C1 segment of cervical spinal cord (tissue), 14 donors: ENCODE measurements at places on chromosomes 11 and 22.

DNA sequence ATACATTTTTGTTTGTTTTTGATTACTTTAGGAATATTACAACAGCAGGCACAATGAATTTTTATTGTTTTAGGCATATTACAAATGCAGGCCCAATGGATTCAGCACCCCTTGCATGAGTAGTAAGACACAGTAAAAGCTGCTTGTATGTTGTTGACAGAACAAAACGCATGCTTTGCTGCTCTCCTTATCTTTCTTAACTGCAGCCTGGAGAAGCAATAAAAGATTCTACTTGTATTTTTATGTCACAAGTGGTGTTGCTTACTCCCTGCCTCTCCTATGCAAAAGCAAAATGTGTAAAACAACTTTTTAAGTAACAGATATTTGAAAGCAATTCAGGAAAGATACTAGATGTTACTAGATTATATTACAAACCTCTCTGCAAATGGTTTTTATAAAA lies 73.9 kb downstream of the TRPC6 start:
- DNase-seq = no peak

- no peak for DNase-seq
Observed at GRCh38 chr22:32644252-32645100, 157.0 kb upstream of the TIMP3 start.

- DNase-seq = no peak
Observed at GRCh38 chr11:65072631-65072966, 11.2 kb downstream of the CDCA5 start.

DNA sequence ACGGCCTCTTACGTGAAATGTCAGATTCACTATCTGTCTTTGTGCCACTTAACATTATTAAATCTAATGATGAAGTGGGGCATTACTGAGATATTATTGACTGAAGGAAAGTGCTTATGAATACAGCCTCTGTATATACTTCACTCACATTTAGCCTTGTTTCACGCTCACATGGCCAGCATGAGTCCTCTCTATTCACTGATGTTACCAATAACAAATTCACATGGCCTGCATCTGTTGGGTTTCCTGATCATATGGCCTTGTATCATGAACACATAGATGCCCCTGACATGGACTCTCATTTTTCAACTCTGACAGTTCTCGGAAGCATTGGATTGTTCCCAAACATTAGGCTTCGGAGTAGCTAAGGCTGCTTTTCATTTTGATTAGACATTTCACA lies 68.3 kb upstream of the MYO18B start:
- DNase-seq = no peak

- DNase-seq = no peak
Observed at GRCh38 chr22:22387386-22387736, 121.2 kb downstream of the ZNF280B start.

GRCh38 chr11:5937868-5938602 lies 4.0 kb upstream of the OR56A3 start:
- no peak for DNase-seq

DNA sequence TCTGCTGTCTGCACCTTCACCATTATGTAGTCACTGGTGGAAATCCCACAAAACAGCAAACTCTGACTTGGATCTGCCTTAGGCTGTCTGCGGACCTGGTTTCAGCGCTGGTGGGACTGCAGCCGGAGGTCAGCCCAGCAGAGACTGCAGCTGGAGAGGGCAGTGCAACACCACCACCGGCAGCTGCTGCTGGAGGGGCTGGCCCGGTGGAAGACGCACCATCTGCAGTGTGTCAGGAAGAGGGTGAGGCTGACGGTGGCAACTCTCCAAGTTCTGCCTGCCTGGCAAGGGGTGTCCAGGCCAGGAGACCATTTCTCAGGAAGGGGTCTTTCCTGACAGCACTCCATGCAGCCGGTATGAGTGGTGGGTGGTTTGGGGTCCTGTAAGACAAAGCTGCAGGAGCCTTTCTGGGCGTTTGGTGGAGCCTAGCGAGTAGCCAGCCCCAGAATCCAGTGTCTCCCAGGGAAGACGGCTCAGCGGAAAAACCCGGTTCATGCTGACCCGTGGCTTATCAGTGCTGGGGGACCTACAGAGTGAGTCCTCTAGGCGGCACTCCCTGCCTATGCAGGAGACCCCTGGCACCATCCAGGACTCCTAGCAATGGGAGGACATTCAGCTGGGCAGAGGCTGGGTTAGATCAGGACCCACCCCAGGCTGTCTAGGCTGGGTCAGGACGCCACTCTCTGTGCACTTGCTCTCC lies 50.8 kb downstream of the PISD start:
- no peak for DNase-seq
